ENCODE measurements at places on chromosomes 7 and 10. TPM values are rescaled to one million over a fixed set of nuclear protein-coding genes. Genes with fewer than 3 reads are reported as not detected.

KNDC1 gene
- total RNA-seq: 0.36 TPM

HOXA6 gene
- total RNA-seq: 4.0 TPM

CRHR2 gene
- total RNA-seq: not detected

TUBB8 gene
- not detected for total RNA-seq

HYAL4 gene
- total RNA-seq: 2.8 TPM

AKR1B15 gene
- total RNA-seq: not detected

RHEB gene
- 48.2 TPM for total RNA-seq

RFC2 gene
- total RNA-seq: 16.4 TPM

ADARB2 gene
- total RNA-seq: 0.32 TPM

GRID1 gene
- 1.8 TPM for total RNA-seq

Data from suprapubic skin (tissue), 4 donors.